Activated CD8-positive, alpha-beta memory T cell treated with anti-CD3 and anti-CD28 coated beads, Interleukin-2, amount 50 U/mL, for 4 hours (primary cell): ENCODE measurements at places on chromosomes 3 and 15.

GRCh38 chr15:57696146-57696545, 10.4 kb upstream of the POLR2M start:
- DNase-seq, result no peak

GRCh38 chr3:63753567-63753966, 65.5 kb upstream of the C3orf49 start:
- no peak for DNase-seq

- no peak for DNase-seq
Measured at GRCh38 chr15:67766968-67767367, 58.3 kb upstream of the SKOR1 start.

GRCh38 chr3:72679540-72680198, 168.6 kb downstream of the SHQ1 start:
- DNase-seq, result no peak

- DNase-seq, result no peak
Measured at GRCh38 chr15:101175401-101175800, 76.4 kb downstream of the CHSY1 start.
